ENCODE measurements at places on chromosomes 3 and 15. TPM values are rescaled to one million over a fixed set of nuclear protein-coding genes. Genes with fewer than 3 reads are reported as not detected.

DNA sequence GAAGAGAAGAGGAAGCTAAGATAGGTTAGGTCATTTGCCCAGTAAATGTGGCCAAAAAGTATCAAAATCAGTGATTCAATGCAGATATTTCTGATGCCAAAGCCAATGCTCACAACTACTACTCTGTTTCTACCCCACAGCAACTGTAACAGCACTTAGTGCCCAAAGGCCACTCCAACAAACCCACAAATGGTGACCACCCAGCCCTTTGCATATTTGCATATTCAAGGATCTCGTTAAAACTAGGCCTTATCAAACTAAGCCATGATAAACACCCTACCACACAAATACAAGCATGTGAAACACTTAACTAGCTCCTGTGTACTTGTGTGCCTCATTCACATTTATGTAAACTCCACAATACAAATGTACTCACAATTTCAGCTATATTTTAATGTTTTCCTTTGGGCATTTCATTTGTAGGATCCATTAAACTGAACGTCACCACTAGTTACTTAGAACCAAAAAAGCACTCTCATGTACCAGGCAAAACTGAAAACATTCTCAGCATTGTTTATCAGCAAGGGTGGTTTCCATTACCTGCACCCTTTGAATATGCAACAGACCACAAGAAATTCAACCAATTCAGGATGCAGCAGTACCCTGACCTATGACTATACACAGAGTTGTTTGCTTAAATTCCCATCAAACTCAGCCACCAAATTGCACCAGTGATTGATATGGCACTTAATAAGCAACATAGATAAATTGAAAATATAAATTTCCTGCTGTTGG lies 111.2 kb upstream of the STT3B start:
- DNase-seq: no peak

DNA sequence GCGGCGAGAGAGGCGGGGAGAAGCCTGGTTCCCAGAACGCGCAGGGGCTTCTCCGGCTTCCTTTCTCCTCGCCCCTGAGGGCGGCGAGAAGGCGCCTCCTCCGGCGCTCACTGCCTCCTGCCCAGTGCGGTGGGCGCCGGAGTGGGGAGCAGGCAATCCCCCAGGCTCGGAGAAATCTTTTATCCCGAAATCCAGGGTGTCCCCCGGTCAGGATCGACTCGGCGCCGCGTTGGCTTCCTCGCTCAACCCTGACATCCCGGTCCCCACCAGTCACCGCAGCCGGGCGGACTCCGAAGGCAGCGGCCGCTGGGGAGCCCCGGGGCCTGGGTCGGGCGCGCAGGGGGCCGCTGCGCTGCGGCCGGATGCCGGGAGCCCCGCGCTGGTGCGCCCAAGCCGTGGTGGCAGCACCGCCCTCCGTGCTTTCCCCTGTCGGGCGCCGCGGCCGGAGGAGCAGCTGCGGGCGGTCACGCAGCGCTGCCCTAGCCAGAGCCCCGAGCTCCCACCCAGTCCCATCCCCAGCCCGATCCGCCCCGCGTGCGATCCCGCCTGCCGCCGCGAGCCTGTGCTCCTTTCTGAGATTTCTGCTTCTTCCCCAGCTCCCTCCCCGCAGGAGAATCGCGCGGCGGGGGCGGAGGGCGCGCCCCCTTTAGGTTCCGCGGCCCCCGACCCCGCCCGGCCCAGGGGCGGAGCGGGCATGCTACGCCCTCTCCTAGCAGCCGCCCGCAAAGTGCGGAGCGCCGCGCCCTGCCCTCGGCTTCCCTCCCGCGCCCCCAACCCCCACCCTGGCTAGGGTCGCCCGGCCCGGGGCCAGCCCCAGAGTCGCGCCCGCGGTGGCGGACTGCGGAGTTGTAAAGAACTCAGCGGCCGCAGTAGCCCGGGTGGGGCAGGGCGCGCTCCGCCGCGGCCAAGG lies 683 bp upstream of the CACNA2D3 start:
- DNase-seq: no peak

GRCh38 chr3:25429361-25430286 lies 1.6 kb downstream of the RARB start:
- no peak for DNase-seq

DNA sequence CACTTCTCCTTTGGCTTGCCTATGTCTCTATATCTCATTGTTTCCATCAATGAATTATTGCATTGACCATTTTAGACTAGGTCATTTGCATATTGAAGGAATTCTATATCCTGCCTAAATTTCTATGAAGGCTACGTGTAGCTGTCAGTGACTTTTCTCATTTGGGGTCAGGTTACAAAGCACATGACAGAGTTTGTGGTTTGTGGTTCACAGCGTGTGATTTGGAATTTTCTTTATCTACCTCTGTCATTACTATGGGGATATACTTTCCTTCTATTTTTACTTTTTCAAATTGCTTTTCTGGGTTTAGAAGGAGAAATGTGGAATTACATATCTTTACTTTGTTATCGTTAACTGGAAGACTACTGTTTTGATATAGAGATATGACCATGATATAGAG lies 317.3 kb upstream of the CFAP20DC start:
- no peak for DNase-seq

DNA sequence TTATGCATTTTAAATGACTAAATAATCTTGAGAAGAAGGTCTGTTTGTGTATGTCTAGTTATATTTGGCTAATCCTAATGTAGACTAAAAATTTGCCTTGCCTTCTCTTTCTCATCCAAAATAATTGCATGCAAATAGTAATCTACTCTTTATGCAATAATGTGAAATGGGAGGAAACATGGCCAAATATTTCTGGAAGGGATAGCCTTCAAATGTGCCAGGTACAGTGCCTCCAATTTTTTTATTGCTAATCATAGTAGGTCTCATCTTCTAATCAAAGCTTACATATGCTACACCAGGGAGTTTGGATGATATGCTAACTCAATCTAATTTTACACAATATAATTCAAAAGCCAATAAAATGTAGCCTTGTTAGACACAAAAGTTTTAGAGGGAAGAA lies 911.3 kb downstream of the NAALADL2 start:
- no peak for DNase-seq

DNA sequence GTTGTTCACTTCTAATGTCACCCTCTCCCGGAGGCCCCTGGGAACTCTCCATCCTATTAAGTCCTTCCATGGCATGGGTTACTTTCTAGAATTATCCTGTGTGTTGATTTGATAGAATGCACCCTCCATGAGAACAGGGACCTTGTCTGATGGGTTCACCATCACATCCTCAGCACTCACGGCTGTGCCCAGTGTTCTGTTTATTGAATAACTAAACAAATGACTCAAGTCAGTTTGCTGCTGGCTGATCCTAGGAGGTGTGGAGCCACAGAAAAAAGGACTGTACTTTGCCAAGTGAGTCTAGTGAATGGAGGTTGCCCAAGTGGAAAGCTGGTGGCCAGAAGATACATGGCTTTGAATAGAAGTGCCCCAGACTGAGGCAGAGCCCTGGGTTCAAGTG lies 48.5 kb upstream of the RAB6B start:
- no peak for DNase-seq

GRCh38 chr15:83077491-83078230 lies 10.6 kb upstream of the BTBD1 start:
- DNase-seq: no peak

- DNase-seq: no peak
Observed at GRCh38 chr3:84993956-84994355, 35.2 kb downstream of the CADM2 start.

DNA sequence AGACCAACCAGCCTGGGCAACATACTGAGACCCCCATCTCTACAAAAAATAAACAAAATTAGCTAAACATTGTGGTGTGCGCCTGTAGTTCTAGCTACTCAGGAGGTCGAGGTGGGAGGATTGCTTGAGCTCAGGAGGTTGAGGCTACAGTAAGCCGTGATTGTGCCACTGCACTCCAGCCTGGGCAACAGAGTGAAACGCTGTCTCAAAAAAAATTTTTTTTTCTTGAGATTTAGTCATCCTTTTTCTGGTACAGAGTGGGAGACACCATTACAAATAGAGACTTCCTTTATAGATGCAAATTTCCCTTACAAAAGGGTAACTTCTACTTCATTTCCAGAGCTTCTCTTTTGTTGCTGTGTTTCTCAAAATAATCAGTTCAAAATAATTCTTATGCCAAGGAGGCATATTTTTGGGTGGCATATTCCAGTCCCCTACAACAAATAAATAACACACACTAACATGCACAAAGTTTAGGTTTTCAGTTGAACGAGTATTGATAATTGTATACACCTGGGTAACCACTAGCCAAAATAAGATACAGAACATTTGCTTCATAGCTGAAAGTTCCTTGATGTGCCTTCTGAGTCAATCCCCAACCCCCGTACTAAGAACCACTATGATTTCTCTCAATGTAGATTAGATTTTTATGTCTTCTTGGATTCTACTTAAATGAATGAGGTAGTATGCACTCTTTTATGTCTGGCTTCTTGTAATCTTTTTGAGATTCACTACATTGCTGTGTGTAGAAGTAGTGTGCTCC lies 248.9 kb upstream of the PROK2 start:
- DNase-seq: no peak

DNA sequence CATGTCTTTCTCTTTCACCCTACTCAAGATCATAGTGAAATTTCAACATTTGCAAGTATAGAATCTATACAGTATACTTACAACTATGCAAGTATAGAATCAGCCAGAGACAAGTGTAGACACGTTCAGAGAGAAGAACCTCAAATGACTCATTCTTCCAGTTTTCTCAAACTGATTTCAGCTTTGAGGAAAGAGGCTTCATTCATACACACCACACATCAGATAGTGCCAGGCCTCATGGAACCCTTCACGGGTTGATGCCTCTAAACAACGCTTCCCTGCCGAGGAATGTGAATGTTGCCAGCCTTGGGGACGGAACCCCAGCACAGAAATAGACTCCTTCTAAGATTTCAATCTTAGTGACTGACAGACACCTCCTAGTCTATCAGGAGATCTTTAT lies 135.7 kb downstream of the FOXP1 start:
- no peak for DNase-seq

GRCh38 chr3:13570391-13571194 lies 21.7 kb downstream of the FBLN2 start:
- no peak for DNase-seq

GRCh38 chr3:136862617-136863322 lies 762 bp downstream of the NCK1 start:
- peak; percentile 80 for DNase-seq

DNA sequence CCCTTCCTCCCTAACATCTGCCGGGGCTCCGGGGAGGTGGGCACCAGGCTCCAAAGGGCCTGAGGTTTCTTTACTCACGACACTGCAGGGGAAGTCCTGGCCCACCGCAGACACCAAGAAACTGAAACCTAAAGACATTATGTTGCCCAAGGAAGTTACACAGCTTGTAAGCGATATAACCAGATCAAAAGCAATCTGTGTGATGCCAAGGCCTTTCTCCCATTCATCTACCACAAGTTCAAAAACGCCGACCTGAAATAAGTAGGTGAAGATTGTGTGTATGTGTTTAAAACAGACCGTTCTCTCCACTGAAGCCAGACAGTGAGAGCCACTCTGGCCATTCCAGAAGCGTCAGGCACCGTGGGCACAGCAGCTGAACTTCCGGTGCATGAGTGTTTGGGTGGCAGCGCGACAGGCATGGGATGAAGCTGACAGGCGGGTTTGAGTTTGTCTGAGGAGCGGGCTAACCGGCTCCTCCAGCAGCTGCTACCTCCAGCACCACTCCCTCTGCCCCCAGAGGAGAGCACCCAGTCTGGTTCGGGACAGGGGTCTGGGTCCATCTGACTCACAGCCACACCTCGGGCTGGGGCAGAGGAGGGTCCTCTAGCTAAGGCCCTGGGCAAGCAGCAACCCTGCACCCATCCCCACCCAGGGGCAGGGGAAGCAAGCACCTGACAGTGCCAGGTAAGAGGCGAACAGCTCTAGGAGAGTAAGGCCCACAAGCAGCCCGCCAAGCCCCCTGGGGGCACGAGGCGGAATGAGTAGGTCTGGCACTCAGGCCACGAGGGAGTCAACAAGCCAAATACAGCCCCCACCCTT lies 1.3 kb downstream of the TNK2 start:
- DNase-seq: peak; percentile 59

- DNase-seq: no peak
Observed at GRCh38 chr3:70383360-70383831, 71.0 kb upstream of the MDFIC2 start.

GRCh38 chr3:186207515-186207914 lies 98.6 kb upstream of the ETV5 start:
- no peak for DNase-seq

DNA sequence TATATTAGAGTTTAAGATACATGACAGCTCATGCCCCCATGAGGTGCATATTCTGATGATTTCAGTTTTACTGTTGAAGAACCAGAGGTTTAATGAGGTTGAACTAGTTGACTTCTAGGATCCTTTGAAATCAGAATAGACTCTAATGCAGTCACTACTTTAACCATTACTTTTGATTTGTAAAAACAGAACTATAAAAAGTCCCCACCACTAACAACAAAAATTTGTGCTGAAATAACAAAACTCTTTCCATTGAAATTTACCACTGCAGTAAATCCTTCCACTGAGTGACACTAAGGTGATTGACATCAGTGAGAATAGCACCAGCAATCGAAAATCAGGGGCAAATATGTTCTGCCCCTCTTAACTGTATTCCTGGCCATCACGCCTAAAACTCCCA lies 214.1 kb downstream of the SHQ1 start:
- DNase-seq: no peak

DNA sequence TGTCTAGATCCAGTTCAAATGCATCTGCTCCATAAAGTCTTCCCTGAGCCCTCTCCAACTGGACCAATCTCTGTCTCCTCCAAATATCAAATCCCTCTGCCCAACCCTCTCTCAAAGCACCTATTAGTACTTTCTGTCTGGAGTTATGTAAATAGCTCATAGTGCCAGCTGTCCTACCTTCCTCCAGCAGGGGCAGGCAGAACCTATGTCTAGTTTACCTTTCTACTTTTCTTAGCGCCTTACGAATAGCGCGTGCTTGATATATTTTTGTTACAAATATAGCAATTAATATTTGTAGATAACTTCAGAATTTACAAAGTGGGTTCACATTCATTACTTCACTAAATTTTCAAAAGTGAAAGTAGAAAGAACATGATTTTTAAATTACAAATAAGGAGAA lies 14.0 kb upstream of the CCDC80 start:
- DNase-seq: no peak

GRCh38 chr3:142628801-142629200 lies 32.6 kb downstream of the PLS1 start:
- no peak for DNase-seq

DNA sequence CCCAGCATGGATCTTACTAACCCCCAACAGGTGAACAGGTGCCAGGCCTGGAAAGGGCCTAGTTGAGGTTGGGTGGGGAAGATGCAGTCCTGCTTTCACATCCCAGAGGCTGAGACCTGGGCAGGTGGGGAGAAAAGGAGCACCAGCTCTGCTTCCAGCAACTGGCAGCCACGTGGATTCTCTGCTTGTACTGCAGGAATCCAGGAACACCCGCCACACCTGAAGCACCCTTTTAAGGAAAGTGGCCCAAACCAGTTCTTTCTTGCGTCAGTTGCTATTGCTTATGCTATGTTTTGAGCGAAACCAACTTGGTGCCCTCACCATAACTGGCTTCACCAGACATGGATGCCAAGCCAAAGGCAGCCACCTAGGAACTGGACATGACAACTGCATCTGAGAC lies 28.1 kb upstream of the NEO1 start:
- DNase-seq: no peak

The GPR171 gene
- 1.3 TPM for total RNA-seq

The CD200R1 gene
- 0.52 TPM for total RNA-seq

The CPN2 gene
- not detected for total RNA-seq

The P2RY1 gene
- total RNA-seq: 18.8 TPM

The GOLGA6L7 gene
- not detected for total RNA-seq

The LTF gene
- 1.4 TPM for total RNA-seq

The HIGD2B gene
- total RNA-seq: not detected

The LIPC gene
- total RNA-seq: 2.3 TPM

The PARP3 gene
- 29.2 TPM for total RNA-seq

The RMDN3 gene
- total RNA-seq: 38.4 TPM

The CNTN4 gene
- 41.1 TPM for total RNA-seq

The SLC28A1 gene
- total RNA-seq: not detected
